ENCODE measurements at places on chromosomes 16 and 17. TPM values are rescaled to one million over a fixed set of nuclear protein-coding genes. Genes with fewer than 3 reads are reported as not detected.
A peak's percentile ranks its signal among the peaks of the same experiment; 100 is the strongest.

Gene MYL11
- total RNA-seq, result 3.0 TPM

Gene CDH15
- 0.11 TPM for total RNA-seq

Gene SLC52A1
- total RNA-seq, result 0.63 TPM

Gene CRHR1
- 0.21 TPM for total RNA-seq

Gene NGFR
- total RNA-seq, result 85.1 TPM

Gene SCIMP
- 0.38 TPM for total RNA-seq

Gene HBA1
- not detected for total RNA-seq

Gene AIPL1
- total RNA-seq, result not detected

Gene TXNDC17
- 96.9 TPM for total RNA-seq

Gene ACSM3
- total RNA-seq, result 0.23 TPM

Gene SDK2
- 13.3 TPM for total RNA-seq

Gene VPS35L
- total RNA-seq, result 30.9 TPM

Gene JUP
- 23.0 TPM for total RNA-seq

Gene XAF1
- 3.1 TPM for total RNA-seq

GRCh38 chr17:7237761-7238419, 1.4 kb downstream of the PHF23 start:
- peak; percentile 5 for ATAC-seq

GRCh38 chr17:12769981-12770380, 19.3 kb upstream of the ARHGAP44 start:
- ATAC-seq, result no peak

GRCh38 chr17:82716203-82717010, at the start of gene FN3KRP:
TSS of gene FN3KRP (plus strand) at chr17:82716706. CDS start at chr17:82716756, 50 bp downstream.
- ATAC-seq, result peak; percentile 87

DNA sequence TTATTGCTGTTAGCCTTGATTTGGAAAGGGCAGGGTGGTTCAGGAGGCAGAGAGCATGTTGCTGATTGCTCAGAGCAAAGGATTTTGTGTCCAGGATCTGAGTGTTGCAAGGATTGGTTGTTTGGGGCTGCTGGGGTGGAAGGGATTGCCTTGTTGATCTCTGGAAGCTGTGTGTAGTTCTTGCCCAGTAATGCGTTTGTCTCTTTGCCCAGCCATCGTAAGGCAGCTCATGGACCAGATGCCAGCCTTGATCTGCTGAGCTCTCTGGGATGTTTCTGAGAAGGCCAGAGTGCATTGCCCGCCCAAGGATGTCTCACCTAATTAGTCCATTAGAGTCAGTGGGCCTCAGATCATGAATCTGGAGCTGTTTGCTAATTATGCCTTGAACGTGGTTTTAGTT, 33.6 kb downstream of the NKD1 start:
- no peak for ATAC-seq

GRCh38 chr17:34401165-34401564, 38.1 kb upstream of the CCL1 start:
- no peak for ATAC-seq

DNA sequence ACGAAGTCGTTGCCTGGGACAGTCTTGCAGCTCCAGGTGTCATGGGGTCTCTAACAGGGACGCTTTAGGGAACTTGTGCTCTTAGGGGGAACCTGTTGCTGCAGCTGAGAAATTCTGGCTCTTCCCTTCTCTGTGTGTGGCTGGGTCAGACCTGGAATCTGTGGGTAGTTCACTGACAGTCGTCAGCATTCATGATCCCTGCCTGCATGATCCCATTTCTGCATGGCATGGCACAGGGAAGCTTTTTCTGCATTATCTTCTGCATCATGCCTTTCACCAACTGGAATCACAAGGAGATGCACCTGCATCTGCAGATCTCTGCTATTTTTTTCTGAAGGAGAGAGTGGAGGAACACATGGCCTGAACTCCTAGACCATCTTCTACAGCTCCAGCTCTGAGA, 85.6 kb downstream of the SOX9 start:
- ATAC-seq, result no peak

DNA sequence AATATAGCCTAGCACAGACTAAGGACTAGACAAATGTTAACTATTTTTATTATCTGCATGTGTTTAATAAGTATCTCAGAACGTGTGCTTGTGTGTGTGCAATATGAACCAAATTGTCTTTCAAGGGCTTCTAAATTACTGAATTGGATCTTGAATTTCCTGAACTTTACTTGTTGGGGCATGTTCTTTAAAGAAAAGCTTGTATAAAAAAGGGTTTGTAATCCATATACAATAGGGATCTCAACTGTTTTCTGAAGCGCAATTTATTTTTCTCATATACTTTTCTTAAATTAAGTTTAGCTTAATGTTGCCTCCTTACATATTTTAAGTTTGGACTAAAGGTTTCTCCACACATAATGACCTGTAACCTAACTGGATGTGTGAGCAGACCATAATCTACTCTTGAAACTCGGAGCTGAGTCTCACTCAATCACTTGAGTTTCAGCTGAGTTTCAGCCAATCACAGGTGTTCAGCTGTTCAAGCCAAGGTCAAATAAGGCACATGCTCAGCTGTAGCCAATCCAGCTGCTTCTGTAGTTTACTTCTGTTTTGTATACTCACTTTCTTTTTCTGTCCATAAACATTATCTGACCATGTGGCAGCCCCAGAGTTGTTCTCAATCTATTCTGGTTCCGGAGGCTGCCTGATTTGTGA, 72.3 kb downstream of the CDK5R1 start:
- ATAC-seq, result no peak

GRCh38 chr17:65301184-65301583, 164.0 kb downstream of the RGS9 start:
- no peak for ATAC-seq

DNA sequence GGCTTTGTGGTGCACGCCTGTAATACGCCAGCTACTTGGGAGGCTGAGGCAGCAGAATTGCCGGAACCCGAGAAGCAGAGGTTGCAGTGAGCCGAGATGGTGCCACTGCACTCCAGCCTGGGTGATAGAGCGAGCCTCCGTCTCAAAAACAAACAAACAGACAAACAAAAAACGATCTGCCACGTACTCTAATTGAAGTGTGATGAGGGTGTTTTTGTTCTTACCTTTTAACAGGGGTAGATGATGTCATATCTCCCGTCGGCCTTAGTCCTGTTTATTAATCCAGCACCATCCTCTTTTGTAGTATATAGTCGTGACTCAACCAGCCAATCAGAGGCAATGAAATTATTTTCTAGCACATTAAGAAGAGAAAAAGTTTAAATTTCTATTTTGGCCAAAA, 58.5 kb downstream of the IQCK start:
- no peak for ATAC-seq

DNA sequence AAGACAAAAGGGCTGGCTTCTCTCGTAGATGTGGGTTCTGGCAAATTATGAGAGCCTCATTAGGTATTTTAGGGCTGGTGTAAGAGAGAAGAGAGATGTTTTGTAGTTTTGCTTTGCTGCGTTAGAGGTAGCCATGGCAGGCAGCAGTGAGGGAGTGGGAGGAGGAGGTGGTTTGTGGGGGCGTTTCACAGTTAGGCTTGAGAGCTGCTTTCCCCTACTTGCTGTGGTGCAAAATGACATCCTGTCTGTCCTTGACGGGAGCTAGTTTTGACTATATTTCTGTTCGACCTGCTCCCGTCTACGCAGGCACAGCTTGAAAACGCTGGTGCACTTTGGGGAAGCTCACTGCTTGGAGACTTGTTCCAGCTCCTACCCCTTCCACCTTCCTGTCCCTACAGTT, 75.5 kb downstream of the SLC5A11 start:
- no peak for ATAC-seq

DNA sequence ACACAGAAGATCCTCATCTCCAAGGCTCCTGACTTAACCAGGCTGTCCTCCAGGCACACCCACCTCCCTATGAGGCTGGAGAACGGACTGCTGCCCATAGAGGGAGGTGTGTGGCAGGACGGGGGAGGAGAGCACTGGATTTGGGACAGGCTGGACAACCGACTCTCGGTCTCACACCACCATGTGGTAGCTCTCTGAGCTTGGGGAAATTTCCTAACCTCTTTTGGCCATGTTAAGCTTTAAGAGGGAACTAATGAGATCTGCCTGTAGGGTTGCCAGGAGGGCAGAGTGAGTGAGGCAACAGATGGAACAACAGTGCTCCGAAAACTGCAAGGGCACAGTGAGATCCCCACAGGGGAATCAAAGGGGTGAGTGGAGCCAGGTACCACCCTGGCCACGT, 32.7 kb downstream of the RHBDL3 start:
- ATAC-seq, result peak; percentile 43

DNA sequence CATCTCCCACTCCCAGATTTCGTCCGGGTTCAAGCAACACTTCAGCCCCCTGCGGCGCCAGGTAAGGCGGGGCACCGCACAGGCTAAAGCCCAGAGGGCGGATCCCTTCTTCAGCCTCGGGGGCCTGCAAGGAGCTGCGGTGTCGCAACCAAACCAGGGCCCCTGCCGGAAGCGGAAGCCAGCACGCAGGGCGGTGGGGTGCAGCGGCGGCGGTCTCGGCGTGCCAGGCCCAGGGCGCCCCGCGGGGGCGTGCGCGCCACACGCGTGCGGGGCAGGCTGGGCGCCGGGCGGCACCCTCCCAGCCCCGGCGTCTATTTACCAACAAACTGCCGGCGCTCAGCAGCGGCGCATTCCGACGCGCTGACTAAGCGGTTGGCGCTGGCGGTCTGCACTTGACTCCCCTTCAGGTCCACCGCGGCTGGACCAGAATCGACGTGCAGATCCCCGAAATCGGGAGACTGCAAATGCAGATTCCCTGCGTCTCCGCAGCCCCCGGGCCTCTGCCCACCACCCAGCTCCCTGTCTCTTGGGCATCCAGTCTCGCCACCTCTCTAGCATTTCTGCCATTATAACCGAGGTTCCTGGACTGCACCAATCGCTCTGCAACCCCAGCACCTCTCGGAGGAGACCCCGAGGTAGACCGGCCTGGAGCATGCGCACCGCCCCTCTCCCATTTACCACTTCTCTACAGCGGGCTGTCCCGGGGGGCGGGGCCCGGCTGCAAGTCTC, 421 bp upstream of the DLX4 start:
- ATAC-seq, result peak; percentile 80

- ATAC-seq, result peak; percentile 84
These were observed 443.8 kb downstream of the CDH13 start for GRCh38 chr16:83070416-83071209.

- peak; percentile 81 for ATAC-seq
These were observed 521 bp downstream of the ATMIN start for GRCh38 chr16:81035975-81036750.

DNA sequence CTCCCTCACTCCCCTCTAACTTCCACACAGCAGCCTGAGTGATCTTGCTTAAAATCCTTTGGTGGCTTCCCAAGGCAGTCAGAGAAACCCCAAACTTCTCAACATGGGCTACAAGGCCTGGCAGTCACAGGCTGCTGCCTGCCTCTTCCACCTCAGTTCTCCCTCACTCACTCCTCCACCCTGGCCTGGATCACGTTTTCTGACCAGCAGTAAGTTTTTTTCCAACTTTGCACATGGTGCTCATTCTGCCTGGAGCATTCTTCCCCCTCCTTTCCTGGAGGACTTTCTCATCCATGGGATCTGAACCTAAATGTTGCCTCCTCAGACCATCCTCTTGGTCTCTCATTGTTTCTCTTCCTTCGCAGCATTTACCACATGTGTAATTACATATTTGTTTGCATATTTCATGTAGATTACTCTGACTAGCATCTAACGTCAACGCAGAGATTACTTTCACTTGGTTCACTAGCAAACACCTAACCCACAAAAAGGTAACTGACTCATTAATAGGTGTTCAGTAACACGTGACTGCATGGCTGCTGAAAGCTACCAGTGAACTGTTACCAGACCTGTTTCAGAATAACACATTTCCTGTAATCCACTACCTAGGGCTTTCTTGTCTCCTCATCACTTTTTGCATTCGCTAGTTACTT, 17.1 kb downstream of the GNA13 start:
- ATAC-seq, result peak; percentile 93

DNA sequence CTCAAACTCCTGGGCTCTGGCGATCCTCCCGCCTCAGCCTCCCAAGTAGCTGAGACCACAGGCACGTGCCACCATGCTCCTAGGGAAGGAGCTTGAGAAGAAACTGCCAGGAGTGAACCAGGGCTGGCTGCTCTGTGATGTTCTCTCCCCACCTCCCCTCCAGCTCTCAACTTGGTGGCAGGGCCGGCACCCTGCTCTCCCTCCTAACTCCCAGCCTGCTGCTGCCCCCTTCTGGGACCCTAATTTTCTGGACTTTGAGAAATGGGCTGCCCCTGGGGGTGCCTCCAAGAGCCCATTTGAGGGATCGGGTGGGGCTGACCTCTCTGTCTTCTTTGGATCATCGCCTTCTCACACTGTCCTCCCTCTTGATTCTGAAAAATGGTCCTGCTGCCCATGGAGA, 14.9 kb upstream of the STAT3 start:
- ATAC-seq, result no peak

DNA sequence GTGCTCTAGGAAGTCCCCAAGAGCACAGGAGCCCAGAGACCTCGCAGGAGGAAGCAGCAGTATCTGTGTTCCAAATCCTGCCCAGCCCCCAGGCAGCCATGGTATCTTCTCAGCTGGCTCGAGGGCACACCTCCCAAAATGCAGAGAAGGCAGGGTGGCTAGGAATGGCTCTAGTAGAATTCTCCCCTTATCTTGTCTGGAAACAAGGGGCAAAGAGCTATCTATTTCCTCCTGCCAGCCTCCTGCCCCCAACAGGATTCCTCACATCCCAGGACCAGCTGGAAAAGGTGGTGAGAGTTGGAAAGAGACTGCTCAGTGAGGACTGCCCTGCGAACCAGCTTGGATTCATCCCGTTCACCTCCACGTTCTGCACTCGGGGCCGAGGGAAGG, 8.6 kb upstream of the TSPOAP1 start:
- ATAC-seq, result no peak

DNA sequence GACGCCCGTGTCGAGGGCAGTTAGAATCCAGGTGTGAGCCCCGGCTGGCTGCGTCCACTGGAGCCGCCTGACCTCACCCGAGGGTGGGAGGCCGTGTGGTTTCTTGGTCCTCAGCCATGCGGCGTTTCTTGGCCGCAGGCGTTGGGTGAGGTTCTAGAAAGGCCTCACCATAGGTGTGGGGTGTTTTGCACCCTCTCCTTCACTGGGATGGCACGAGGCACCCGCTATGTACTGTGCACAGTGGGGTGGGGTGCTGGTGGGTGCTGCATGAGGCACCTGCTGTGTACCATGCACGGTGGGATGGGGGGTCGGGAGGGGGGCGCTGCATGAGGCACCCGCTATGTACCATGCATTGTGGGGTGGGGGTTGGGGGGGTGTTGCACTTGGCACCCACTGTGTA, 169.6 kb downstream of the BANP start:
- ATAC-seq, result no peak

DNA sequence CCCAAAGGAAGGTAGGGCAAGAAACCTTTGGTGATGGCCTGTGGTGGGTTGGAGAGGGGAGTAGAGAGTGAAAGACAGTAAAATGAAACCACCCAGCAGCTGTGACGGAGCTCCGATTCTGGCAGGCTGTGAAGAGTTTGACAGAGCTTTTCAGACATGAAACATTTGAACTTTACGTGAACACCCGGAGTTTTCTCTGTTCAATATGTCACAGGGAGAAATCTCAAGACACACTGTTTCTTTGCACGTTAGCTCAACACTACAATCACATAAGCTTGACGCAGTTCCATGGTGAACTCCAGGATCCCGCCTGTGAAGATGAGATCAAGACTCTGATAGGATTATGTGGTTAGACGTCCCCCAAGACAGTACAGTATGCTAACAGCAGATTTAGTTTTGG, 79.6 kb upstream of the CDH11 start:
- no peak for ATAC-seq

All from motor neuron (in vitro differentiated cells).